T-helper 1 cell (primary cell): ENCODE measurements at places on chromosomes 7 and 10.

DNA sequence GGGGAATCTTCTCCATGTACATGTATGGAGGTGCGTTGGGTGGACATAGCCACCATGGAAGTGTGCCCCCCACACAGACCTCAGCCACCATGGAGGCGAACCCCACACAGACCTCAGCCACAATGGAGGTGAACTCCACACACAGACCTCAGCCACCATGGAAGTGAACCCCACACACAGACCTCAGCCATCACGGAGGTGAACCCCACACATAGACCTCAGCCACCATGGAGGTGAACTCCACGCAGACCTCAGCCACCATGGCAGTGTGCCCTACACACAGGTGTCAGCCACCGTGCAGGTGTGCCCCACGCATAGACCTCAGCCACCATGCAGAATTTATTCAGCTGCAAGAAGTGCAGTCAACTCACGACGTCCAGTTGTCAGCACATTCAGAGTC, 339.7 kb downstream of the ACTR3B start:
- no peak for DNase-seq

DNA sequence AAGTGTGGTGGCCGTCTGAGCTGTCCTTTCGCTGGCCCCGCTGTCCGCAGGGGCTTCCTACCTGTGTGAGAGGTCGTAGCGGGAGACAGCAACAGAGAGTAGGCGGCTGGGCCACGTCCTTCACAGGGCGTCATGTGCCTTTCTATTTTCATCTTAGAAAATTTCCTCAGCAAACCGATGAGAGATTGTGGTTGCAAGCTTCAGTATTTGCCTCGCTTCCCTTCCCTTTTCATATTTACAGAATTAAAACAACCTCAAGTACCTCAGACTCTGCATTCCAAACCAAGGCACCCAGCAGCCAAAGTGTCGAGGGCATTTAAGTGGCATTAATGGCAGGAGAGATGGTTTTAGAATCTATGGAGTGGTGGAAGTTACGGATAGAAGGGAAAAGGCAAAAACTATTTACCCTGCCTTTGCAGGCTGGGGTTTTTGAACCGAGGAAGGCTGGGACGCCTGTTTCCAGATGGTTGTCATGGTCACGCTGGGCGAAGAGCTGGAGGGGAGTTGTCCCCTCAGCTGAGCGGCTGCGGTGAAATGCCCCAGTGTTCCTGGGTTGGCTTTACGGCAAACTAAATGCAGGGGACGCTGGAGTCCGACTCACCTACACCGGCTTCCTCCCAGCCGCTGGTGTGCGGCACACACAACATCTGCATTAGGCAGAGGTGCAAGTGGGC, 41.9 kb downstream of the WIPI2 start:
- no peak for DNase-seq

DNA sequence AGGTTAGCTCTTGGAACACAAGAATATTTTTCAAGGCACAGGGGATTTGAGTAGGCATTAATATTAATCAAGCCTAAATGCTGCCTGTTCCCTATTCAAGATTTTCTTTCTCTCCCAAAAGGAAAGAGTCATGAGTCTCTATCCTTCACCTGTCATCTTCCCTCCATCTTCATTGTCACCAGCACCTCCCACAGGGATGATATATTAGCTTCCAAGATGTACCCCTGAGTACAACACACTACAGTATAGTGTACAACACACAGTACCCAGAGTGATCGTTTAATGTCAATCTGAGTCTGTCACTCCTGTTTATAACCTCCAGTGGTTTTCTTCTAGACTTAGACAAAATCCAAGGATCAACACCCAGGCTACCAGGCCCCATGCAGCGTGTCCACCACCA, 50.1 kb downstream of the FAM13C start:
- no peak for DNase-seq

- no peak for DNase-seq
Measured at GRCh38 chr10:28822719-28823464, 145.6 kb downstream of the BAMBI start.

DNA sequence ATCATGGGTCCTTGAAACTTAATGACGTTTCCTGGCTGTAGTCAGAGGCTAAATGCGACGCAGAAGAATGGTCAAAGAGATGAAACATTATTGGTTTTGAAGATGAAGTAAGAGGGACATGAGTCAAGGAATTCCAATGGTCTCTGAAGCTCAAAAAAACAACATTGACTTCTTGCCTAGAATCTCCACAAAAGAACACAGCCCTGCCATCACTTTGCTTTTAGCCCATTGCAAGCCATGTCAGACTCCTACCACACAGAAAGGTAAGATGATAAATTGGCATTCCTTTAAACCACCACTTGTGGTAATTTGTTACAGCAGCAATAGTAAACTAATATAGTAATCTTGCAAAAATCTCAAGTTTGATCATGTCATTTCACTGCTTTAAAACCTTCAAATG, 109.4 kb downstream of the TMEM26 start:
- no peak for DNase-seq
